GM20000 (cell line): ENCODE measurements at places on chromosomes 11 and 22.

GRCh38 chr11:69983897-69984438 is 94.1 kb upstream of the ANO1 start:
- no peak for DNase-seq

DNA sequence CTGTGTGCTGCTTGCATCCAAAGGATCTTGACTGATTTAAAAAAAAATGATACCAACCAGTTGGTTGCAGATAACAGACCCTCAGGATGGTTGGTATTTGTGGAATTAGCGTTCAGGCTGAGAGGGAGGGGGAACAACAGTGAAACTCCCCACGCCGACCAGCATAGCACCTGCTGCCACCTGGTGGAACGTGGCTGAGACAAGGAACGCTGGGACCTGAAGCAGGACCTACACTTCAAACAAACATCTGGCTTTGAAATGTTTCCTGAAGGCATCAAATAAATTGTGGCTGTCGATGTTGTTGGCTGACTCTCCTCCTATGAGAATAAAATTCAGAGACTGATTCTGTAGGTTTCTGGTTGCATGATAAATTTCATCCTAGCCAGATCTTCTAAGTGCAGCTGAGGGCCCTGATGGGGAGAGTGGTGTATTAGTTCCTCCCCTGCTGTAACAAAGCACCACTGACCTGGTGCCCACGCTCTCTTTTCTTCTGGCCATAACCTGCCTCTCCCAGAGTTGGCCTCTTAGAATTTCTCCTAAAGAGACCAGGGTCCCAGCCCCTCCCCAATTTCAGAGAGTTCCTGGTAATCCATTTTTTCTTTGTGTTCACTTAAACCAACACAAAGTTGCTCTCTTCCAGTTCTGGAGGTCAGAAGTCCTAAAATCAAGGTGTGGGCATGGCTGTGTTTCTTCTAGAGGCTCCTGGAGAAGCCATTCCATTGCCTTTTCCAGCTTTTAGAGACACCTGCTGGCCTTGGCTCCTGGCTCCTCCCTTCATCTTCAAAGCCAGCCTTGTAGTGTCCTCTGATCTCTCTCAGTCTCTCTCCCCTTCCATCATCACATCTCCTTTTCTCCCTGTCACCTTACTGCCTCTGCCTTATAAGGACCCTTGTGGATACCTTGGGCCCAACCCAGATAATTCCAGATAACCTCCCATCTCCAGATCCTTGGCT is 17.3 kb downstream of the APOL2 start:
- DNase-seq = peak; percentile 54

GRCh38 chr11:60459345-60459744 is 3.7 kb downstream of the MS4A1 start:
- no peak for DNase-seq

- no peak for DNase-seq
Observed at GRCh38 chr22:48517039-48518030, 1310.3 kb downstream of the BRD1 start.

DNA sequence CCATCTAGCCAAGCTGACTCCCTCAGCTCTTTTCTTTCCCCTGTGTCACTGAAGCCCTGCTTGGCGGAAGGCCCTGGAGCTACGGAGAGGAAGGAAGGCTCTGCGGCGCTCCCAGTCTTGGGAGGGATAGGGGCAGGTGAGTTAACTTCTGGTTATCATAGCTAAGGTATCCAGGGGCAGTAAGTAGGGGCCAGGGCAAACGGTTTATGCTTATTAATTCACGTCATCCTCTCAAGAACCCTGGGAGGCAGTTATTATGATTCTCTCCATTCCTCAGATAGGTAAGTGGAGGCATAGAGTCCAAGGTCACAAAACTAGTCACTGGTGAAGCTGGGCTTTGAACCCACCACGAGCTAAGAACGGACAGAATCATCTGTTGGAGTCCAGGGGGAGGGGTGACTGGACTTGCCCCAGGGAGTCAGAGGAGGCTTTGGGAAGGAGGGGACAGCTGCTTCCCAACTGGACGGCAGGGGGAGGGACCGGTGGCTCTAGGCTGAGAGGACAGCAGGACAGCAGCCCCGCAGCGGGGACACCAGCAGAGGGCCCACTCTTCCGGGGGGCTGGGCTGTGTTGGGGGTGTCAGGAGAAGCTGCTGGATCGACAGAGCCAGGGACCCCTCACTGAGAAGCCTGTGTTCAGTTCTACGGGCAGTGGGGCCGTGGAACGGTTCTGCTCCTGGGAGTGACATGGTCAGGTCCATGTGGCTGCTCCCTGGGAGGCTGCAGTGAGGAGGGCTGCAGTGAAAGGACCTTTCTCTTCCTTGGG is 3.5 kb downstream of the BAIAP2L2 start:
- DNase-seq = no peak

GRCh38 chr11:126054408-126054807 is 8.3 kb downstream of the CDON start:
- no peak for DNase-seq

- DNase-seq = no peak
Observed at GRCh38 chr11:8389029-8389996, 125.6 kb upstream of the LMO1 start.

DNA sequence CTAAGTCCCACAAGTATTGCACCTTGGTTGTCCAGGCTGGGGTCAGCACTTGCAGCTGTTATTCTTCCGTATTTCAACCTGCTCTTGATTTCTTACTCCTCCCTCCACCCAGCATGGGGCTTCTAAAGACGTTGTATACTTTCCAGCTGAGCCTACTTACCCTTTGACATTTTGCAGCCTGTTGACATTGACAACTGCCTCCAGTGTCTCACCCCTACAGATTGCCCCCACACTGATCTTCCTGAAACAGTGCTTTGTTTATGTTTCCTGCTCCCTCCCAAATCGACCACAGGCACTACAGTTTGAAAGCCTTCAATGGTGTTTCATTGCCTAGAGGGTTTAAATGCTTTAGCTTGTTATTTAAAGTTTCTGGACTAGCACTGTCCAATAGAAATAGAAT is 56.6 kb downstream of the FAM83F start:
- no peak for DNase-seq

DNA sequence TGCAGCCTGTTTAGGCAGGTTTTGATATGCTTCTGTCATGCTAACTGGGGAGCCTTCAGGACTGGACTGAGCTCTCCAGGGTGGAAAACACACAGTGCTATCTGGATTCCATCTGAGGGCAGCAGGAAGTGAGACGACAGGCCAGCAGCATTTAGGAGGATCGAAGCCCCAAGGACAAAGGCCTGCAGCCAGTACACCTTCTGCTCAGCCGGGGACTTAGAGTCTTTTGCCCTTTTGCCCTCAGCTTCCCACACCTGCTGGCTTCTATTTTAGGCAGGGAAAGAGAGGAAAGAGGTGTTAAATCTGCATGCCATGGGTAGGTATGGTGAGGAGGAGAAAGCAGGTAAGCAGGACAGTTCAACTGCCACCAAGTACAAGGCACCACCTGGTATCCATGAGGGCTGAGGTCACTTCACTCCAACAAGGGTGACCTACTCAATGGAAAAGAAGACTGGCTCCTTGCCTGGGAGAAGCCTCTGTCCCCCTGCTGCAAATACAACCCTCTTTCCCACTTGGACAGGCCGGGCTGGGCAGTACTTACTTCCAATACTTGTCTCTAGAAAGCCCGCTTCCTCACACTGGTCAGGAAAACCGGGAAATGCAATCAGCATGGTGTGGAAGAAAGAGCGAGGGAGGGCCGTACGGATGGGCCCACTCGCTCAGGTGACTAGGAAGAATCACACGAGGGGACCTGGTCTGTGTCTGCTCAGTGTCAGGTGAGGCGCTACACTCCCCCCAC is 12.3 kb downstream of the LARGE2 start:
- DNase-seq = no peak

- DNase-seq = peak; percentile 73
Observed at GRCh38 chr11:69293819-69294505, at the start of gene MYEOV. TSS of gene MYEOV (plus strand) at chr11:69294155. CDS start at chr11:69295355, 1,200 bp downstream.

GRCh38 chr11:59822989-59823566 is 12.5 kb upstream of the MRPL16 start:
- DNase-seq = peak; percentile 47

DNA sequence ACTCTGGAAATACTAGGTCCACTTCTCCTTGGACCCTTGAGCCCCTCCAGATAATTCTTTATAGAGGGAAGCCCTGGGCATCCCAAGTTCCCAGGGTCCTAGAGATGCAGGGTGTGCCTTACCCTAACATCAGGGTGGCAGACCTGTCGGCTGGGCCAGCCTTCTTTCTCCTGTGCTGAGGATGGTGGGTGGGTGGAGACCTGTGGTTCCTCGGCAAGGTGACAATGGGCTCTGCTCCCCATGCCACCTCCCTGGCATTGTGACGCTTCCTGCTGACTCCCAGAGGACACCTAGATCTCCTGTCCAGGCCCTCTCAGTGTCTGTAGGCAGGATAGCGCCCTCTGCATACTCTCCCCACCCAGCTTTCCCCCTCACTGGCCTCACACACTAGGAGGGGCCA is 3.8 kb upstream of the DERL3 start:
- no peak for DNase-seq

GRCh38 chr11:64690235-64690634 is 32.8 kb downstream of the NRXN2 start:
- DNase-seq = no peak

DNA sequence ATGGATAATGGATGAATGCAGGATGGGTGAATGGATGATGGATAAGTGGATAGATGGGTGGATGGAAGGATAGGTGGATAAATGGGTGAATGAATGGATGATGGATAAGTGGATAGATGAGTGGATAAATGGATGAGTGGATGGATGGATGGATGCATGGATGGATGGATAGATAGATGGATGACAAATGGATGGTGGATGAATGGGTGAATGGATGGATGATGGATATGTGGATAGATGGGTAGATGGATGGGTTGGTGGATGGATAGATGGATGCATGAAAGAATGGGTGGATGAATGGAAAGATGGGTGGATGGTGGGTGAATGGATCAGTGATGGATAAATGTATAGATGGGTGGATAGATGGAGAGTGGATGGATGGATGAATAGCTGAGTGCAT is 564.8 kb downstream of the MIAT start:
- DNase-seq = no peak

DNA sequence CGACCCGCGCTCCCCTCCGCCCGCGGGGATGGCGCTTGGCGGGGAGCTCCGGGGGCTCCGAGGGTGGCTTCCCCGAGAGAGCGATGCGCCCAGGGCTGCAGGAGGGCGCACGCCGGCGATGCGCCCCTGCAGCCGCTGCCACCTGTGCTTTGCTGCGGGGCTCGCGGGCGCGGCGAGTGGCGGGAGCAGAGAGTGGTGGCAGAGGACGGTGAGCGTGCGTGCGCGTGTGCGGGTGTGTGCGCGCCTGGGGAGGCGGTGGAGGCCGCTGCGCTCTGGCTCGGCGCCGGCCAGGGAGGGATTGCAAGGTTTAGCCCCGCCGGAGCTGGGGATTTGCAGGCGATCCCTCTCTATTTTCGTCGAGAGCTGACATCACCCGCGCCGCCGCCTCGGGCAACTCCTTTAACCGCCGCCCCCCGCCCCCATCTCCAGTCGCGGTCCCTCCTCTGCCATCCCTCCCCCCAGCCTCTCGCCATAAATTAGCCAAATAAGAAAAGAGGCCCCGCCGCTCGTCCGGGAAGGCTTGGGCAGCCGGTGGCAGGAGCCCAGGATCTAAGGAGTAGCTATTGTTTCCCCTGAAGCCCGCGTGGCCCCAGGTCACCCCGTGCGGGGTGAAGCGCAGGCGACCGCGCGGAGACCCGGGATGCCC is at the start of gene SLC1A2:
Gene SLC1A2, minus strand, starts transcription at position 375 of the 646 bp plus-strand sequence. CDS start 592 bp downstream, outside the sequence.
- peak; percentile 21 for DNase-seq

DNA sequence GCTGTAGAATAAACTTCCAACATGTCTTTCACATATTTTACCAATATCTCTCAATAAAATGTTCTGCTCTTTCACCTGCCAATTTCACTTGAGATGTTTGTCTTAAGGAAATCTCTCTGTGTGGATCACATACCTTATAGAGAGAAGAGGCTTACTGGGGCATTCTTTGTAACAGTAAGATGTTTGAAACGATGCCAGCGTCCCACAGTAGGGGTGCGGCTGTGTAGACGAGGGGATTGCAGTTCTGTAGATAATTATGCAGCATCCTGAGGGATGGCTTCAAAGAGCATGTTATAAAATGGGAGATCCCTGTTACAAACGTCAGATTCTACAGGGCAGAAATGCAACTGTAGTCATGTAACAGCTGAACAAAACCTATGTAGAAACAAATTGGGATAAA is 200.0 kb downstream of the TBC1D22A start:
- DNase-seq = no peak

DNA sequence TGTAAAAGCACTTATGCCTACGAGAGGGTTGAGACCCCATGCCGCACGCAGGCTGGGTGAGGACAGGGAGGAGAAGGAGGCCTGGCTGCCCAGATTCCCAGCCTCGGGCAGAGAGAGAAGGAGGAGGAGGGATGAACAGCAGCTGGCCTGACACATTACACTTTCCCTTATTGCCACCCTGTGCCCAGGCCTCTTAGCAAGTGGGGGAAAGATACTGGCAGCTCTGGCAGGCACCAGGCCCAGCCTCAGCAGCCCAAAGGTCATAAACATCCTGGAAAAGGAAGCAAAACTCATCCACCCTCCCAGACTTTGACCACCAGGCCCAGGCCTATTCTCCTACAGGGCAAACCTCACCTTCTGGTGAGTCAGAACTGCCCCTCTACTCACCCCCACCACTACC is 4.7 kb downstream of the PLAAT3 start:
- no peak for DNase-seq

DNA sequence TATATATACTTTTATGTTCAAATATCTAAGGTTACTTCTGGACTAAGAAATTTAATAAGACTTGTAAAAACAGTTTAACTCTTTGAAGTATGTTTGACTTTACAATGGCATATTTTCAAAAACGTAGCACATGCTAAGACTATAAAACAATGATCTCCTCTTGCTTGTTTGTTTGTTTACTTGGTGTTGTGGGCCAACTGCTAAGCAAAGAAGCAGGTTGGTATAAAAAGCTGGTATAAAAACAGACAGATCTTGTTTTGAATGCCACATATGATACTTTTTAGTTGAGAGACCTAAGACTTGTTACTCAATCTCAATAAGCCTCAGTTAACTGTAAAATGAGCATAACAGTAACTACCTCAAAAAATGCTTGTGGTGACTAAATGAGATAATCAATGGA is 1206.3 kb downstream of the LRRC4C start:
- DNase-seq = no peak

DNA sequence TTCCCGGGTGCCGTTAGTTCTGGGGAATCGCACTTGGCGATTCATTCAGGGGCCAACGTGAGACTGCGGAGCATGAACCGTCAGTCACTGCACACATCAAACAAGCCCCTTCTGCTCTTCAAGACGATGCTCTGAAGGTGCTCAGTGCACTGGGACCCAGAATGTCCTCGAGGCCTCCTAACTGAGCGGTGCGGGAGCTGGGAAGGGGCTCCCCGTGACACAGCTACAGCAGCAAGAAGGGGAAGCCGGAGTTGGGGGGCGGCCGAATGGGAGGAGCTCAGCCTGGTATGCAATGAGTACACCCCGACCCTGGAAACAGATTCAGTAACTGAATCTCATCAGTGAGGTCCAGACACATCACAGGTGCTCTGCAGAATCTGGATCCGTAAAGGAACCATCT is 150.8 kb downstream of the SHANK2 start:
- DNase-seq = no peak

DNA sequence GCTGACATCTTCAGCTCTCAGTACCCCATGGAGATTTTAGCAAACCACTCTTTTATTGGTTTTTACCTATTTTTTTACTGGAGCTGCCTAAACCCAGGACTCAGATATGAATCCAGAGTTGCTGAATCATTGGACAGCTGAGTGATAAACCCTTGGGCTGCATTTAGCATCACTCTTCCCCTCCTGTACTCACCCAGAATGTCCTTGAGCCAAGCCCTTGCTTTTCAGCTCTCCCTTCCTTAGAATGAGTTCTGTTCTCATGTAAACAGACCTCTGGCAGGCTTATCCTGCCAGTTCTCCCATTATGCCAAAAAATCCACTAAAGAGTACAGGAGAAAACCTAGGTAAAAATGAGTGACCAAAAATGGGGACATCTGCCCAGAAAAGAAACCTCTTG is 200.1 kb upstream of the POU2AF2 start:
- DNase-seq = no peak
